Adrenal gland (tissue), 19 donors: ENCODE measurements at places on chromosomes 6 and 20. TPM values are rescaled to one million over a fixed set of nuclear protein-coding genes. Genes with fewer than 3 reads are reported as not detected.

DNA sequence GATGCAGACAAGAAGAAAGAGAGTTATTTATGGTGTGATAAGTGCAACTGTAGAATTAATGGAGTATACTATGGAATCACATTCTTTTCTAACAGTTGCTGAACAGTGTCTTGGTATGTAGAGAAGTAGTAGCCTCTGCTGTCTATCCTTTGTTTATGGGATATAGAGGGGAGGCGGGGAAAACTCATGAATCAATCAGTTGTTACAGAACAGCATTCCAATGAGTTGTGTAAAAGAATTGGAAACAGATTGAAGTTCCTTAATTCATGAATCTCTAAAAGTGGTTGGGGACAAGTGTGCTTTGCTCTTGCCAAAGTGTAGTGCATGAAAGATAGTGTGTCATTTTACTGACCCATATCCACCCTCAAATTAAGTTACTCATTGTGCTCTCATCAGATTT is 77.7 kb downstream of the FLRT3 start:
- no peak for DNase-seq

- DNase-seq = no peak
Observed at GRCh38 chr6:136641166-136641565, 90.9 kb upstream of the MAP7 start.

DNA sequence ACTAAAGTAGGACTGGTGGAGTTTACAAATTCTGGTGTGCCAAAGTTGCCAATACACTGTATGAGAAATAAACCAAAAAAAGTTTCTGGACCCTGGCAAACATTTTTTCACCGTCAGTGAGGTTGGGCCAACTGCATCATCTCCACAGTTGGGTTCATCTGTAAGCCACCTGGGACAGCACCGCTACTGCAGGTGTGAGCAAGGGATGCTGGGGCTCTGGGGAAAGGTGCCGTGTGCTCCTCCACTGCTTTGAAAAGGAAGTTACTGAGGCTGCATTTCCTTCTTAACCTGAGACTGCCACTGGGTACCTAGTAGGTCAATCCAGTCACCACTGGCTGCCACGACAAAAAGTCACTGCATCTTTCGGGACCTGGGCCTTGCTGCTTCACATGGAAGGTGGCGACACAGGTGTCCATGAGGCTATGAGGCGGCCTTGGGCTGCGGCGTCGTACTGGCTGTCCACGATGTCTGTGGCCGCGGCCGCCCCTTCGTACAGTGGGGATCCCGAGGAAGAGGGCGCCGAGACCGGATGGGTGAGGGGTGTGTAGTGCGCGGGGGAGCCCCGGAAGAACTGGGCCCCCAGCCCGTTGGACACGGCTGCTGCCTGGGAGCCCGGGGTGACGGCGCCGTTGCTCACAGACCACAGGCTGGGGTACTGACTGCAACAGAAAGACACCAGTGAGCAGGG is 9.6 kb downstream of the TBXT start:
- DNase-seq = no peak

The ANKRD6 gene
- 2.8 TPM for polyA plus RNA-seq

DNA sequence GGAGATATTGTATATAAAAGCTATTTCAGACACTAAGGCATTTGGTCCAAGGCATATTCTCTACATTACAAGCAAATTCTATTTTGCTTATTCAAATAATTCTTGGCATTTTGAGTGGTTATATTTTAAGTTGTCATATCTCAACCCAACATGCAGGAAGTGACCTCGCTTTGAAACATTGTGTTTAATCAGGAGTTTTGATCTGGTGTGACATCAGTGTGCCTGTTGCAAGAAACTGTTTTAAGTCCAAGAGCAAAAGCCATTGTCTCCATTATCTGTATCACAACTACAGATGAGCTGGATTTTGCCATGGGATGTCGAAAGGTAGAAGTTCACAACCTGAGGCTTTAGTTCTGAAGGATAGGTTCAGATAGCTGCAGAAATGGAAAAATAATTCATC is 509.9 kb upstream of the ID4 start:
- DNase-seq = no peak
